ENCODE measurements at places on chromosomes 7 and 10.

DNA sequence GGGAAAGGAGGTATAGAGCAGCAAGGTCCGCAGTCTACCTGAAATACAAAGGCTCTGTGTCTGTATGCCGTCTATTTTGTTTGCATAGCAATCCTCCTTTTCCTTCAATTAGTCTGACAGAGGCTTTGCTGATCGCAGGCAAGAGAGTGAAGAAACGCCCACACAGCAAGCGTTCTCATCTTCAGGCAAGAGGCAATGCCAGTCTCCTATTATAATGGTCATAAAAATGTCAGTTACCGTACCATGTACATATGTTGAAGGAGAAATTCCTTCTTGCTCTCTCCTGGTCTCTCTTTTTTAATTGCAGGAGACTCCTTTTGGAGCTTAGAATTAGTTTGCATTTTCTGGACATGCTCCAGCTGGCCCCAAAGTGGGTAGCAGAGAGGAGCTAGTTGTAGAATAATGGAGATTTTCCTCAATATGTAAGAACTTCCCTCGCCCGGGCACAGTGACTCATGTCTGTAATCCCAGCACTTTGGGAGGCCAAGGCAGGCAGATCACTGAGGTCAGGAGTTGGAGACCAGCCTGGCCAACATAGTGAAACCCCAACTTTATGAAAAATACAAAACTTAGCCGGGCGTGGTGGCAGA, 139.5 kb downstream of the PFKFB3 start:
- DNase-seq, result no peak

- no peak for DNase-seq
Observed at GRCh38 chr10:43694526-43694925, 45.8 kb upstream of the ZNF32 start.

GRCh38 chr7:116426428-116427156, 72.9 kb upstream of the CAV2 start:
- DNase-seq, result no peak

- DNase-seq, result no peak
Observed at GRCh38 chr7:135234727-135235126, 1.1 kb downstream of the STRA8 start.

DNA sequence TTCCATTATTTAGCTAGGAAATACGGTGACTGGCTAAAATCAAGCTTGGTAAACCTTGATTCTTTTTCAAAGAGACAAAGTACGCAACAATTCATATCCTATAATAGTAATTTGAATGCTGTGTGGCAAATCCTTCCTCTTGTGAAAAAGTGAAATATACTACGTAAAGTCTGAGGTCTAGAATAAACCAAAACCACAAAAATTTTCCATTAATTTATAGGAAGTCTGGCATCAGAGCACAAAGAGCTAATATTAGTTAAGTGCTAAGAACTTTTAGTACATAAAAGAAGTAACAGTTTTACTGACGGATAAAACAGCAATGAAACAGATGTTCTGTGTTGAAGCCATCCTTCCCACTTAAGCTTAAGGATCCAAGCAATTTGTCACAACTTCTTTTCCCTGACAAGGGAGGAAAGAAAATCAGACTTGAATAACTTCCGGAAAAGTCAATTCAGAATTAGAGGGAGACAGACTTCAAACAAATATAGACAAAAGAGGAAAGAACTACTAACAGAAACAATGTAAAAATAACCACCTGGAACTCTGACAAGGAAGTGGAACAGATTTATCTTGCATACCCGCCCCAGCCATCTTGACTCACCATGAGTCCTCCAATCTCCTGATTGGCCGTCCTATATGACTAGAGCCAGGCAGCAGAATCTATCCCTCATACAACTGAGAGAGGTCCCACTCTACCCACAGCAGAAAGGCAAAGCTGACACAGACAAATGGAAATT, 34.6 kb downstream of the RHEB start:
- no peak for DNase-seq
